ENCODE measurements at places on chromosomes 7 and 10. TPM values are rescaled to one million over a fixed set of nuclear protein-coding genes. Genes with fewer than 3 reads are reported as not detected.

RASSF4 gene
- 3.0 TPM for total RNA-seq

SHH gene
- not detected for total RNA-seq

ZRANB1 gene
- 24.3 TPM for total RNA-seq

MMP21 gene
- total RNA-seq: not detected

PAX4 gene
- not detected for total RNA-seq

NKX1-2 gene
- total RNA-seq: not detected

ACTL6B gene
- not detected for total RNA-seq

DHX32 gene
- total RNA-seq: 57.0 TPM

SH2B2 gene
- total RNA-seq: 2.0 TPM

FOXI2 gene
- total RNA-seq: not detected

PRF1 gene
- total RNA-seq: not detected

RBM17 gene
- 32.6 TPM for total RNA-seq

TIMM23B gene
- 29.3 TPM for total RNA-seq

SH2D4B gene
- 0.29 TPM for total RNA-seq

ASIC3 gene
- not detected for total RNA-seq

FKBP6 gene
- not detected for total RNA-seq

PDE6C gene
- total RNA-seq: not detected

INMT gene
- 17.8 TPM for total RNA-seq

BTAF1 gene
- 49.4 TPM for total RNA-seq

Measured in placental pericyte (primary cell).